Right ventricle myocardium superior (tissue), 1 donor: ENCODE measurements at places on chromosomes 4 and X.

GRCh38 chr4:81412946-81413495, 58.7 kb downstream of the RASGEF1B start:
- no peak for DNase-seq

DNA sequence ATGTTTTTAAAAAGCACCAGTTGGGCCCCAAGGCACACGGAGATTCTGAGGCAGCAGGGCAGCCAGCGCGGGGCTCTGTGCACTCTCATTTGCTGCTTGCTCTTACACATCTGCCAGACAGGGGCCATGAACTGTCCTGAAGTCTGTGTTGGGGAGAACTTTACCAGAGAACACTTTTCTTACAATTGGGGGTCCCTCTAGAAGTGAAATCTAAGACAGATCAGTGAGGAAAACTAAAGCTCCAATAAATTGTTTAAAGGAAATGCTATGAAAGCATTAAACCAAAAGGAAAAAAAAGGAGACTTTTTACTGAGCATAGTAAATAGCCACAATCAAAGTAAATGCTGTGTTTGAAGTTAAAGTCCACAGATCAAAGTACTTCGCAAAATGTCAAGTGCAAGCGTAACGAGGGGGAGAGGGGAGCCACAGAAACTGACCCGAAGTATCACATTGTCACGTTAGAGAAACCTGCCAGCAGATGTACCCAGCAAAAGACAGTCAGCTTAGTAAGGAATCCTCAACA, 37.8 kb downstream of the SORBS2 start:
- no peak for DNase-seq

- DNase-seq, result no peak
These were observed 365.4 kb downstream of the PDHA2 start for GRCh38 chr4:96205143-96205936.

- DNase-seq, result no peak
These were observed 68.8 kb downstream of the FNIP2 start for GRCh38 chr4:158837527-158838141.

DNA sequence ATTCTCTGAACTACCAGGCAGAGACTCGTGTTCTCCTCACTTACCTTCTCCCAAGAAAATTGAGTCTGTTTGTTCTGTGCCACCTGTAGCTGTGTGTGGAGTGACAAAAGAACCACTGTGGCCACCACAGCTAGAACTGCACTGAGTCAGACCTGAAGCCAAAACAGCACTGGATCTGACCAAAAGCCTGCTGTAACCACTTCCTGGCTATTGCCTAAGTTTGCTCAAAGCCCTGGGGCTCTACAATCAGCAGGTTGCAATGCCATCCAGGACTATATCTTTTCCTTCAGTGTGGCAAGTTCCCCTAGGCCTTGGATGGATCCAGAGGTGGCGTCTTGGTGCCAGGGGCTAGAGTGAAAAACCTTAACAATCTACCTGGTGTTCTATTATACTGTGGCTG, 449.1 kb downstream of the FAM133A start:
- no peak for DNase-seq

DNA sequence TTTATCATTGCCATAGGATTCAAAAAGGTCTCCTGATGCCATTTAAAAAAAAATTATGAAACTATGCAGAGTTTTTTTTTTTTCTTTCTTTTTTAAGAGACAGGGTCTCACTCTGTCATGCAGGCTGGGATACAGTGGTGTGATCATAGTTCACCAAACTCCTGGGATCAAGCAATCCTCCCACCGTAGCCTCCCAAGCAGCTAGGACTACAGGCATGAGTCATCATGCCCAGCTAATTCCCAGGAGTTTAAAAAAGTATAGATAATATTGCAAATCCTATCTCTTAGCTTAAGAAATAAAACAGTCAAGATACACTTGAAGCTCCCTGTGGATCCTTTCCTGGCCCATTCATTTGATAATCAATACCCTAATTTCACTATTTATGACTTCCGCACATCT, 58.6 kb upstream of the PRSS48 start:
- DNase-seq, result no peak

- DNase-seq, result no peak
These were observed 137.6 kb downstream of the NPNT start for GRCh38 chr4:106032851-106033286.

GRCh38 chrX:88613338-88613737, 133.7 kb upstream of the CPXCR1 start:
- DNase-seq, result no peak
